Activated T-cell treated with anti-CD3 and anti-CD28 coated beads for 48 hours (primary cell): ENCODE measurements at places on chromosomes 4 and X.

- DNase-seq: no peak
These were observed 89.3 kb upstream of the STX18 start for GRCh38 chr4:4631150-4631549.

GRCh38 chrX:9643807-9644206, 121.8 kb downstream of the GPR143 start:
- no peak for DNase-seq

- no peak for DNase-seq
These were observed 65.7 kb downstream of the RBM47 start for GRCh38 chr4:40564004-40564403.

- no peak for DNase-seq
These were observed 53.4 kb downstream of the PPEF2 start for GRCh38 chr4:75848891-75849290.

GRCh38 chrX:64394059-64394873, 986 bp downstream of the MTMR8 start:
- no peak for DNase-seq

- DNase-seq: no peak
These were observed 21.0 kb downstream of the COL4A6 start for GRCh38 chrX:108417257-108417656.
